ENCODE measurements at places on chromosomes 6 and 20.

GRCh38 chr6:143180826-143181225, 120.1 kb downstream of the AIG1 start:
- DNase-seq, result no peak

DNA sequence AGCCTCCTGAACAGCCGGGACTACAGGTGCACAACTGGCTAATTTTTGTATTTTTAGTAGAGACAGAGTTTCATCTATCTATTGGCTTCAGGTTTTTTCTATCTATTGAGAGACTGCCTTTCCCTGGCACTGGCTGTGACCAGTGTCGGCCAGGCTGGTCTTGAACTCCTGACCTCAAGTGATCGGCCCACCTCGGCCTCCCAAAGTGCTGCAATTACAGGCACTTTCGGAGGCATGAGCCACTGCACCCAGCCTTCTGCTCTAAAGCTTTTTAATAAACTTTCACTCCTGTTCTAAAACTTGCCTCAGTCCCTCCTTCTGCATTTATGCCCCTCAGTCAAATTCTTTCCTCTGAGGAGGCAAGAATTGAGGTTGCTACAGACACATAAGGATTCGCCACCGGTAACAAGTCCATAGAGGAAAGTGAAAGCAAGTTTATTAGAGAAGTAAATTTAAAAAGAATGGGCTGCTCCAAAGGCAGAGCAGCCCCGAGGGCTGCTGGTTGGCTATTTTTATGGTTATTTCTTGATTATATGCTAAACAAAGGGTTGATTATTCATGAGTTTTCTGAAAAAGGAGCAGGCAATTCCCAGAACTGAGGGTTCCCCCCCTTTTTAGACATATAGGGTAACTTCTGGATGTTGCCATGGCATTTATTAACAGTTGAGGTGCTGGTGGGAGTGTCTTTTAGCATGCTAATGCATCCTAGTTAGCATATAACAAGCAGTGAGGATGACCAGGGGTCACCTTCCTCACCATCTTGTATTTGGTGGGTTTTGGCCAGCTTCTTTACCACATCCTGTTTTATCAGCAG, 44.8 kb upstream of the RNGTT start:
- no peak for DNase-seq

DNA sequence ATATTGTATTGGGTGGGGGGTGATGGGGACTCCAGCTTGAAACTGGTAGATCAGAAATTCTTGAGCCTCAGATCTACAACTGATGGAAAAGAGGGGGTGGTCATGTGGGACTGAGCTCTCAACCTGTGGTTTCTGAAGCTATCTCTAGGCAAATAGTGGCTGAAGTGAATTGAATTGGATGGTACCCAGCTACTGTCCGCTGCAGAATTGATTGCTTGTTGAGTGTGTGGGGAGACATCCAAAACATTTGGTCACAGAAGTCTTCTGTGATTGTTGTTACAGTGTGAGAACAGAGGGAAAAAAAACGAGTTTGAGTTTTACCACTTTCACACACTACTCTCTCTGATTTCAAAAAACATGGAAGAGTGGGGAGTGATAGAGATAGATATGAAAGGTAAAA, 14.8 kb downstream of the CDS2 start:
- DNase-seq, result no peak

DNA sequence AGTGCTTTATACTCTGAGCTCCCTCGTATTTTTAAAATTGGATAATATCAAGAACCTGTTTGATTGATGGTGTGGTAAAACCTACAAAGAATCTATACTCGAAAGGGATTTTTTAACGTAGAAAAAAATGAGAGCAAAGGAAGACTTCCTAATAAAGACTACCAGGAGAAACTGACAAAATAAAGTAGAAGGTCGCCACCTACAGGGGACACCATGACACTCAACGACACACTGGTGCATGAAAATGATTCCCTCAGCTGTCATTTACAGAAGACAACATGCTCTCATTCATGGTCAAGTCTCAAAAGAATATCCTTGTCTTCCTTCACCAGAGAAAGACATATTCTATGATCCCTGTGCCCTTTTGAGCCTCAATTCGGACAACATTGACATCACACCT, 10.1 kb upstream of the NHSL1 start:
- peak; percentile 33 for DNase-seq

- DNase-seq, result no peak
Measured at GRCh38 chr20:19565736-19566135, 192.3 kb upstream of the RIN2 start.

DNA sequence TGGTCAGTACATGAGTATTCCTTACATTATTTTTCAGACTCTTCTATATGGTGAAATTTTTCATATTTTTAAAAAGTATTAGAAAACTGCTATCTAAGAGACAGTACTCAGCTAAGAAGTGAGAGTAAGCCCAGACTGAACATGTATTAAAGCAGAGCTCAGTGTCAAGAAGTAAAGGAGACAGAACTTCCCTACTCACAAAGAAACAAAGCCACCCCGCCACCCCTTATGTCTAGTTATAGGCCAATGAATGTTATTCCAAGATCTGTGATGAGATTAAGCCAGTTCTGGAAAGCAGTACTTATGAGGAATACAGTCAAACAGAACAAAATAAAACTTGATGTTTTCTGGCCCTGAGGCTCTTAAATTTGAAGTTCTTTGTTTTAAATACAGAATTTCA, 114.5 kb downstream of the RNGTT start:
- no peak for DNase-seq

GRCh38 chr6:30741789-30742315, 635 bp downstream of the FLOT1 start:
- DNase-seq, result no peak
